Skin of body (tissue), 3 donors: ENCODE measurements at places on chromosomes 11 and 22.

DNA sequence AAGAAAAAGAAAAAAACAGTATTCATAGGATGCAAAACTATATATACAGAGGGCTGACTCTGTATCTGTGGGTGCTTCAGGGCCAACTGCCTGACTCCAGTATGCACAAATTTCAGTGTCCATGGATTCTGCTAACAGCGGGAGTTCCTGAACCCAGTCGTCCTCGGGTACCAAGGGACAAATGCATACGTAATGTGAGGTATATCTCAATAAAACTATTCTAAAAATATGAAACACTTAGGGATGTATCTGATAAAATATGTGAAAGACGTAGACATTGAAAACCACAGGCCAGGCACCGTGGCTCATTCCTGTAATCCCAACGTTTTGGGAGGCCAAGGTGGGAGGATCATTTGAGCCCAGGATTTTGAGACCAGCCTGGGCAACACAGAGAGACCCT, 13.9 kb upstream of the COMT start:
- no peak for DNase-seq

- no peak for DNase-seq
Measured at GRCh38 chr11:128210148-128210940, 377.0 kb downstream of the ETS1 start.

GRCh38 chr11:85086504-85087284, 540.5 kb downstream of the DLG2 start:
- DNase-seq, result no peak

- DNase-seq, result no peak
Measured at GRCh38 chr11:16180868-16181267, 175.5 kb downstream of the SOX6 start.

DNA sequence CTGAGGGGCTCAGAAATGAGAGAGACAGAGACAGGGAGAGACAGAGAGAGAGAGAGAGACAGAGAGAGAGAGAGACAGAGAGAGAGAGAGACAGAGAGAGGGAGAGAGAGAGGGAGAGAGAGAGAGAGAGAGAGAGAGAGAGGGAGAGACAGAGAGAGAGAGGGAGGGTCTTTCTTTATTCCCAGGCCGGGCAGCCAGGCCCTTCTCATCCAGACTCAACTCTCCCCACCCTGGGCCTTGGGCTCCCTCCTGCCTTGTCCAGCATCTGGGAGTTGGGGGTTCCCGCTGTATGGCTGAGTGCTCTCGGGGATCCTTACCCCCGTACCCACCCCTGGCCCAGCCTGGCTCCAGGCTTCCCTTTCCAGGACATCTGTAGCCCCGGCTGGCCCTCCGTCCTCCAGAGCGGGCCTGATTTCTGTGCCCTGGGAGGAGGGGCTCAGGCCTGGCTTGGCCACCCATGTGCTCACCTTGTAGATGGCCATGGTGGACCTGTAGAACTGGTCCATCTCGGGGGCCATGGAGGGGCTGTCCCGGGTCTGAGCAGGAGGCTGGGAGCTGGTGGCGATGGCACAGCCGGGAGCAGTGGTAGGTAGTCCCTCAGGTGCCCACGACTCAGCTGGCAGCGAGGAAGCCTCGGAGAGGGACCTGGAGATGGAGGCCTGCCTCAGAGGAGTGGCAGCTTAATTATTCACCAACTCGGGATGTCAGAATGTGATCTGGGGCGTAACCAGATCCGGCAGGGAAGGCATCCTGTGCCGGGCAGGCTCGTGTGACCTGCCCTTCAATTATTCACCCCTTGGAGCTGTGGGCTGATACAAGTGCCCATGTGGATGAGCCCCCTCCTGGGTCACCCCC, at the start of gene BAIAP2L2:
Gene BAIAP2L2 (minus strand): TSS at position 677 of the 855 bp plus-strand sequence. CDS start 159 bp downstream, at position 518.
- no peak for DNase-seq

DNA sequence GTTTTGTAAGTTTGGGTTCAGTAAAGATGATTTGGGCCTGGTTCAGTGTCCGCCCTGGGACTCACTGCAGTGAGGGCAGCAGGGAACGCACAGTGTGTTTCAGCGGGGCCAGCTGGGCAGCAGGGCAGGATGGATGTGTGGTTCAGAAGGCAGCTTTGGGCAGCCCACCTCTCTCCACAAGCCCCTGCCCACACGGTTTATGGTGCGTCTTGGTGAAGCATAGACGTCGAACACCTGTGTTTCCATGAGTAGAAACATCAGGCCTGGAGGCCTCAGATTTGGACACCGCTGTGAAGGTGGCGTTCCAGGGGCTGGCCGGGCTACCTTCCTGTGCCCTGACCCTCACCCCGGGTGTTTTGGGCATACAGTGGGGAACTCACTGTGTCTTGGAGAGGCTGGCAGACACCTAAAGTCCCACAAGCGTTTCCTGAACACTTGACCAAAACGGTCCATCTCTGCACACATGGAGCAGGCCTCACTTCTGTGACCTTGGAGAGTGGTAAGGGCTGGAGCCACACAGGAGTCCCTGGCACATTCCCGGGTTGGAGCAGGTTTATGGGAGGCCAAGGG, 59.0 kb downstream of the ST14 start:
- no peak for DNase-seq

DNA sequence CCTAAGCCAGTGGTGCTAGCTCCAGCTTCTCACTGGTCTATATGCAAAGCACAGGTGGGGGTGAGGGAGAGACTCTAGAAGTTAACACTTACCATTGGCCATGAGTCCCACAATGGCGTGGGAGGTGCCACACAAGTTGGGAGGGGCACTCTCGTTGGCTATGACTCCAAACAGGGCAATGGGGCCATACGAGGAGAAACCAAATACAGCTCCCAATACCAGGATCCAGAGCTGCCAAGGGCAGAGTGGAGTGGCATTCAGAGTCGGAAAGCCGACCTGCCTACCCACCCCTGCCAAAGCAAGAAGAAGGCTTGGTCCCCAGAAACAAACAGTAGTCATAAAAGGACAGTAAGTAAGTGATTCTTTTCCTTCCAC, 5.6 kb downstream of the SLC37A4 start:
- no peak for DNase-seq

GRCh38 chr11:67482275-67482826, 475 bp upstream of the AIP start:
- DNase-seq, result no peak

GRCh38 chr22:48708558-48709245, 1119.0 kb downstream of the BRD1 start:
- DNase-seq, result no peak

GRCh38 chr11:118928870-118929500, 3.3 kb upstream of the BCL9L start:
- DNase-seq, result peak; percentile 96

GRCh38 chr11:68266121-68266891, 5.5 kb downstream of the C11orf24 start:
- peak; percentile 10 for DNase-seq

GRCh38 chr22:48104102-48104738, 1341.8 kb downstream of the TBC1D22A start:
- no peak for DNase-seq

DNA sequence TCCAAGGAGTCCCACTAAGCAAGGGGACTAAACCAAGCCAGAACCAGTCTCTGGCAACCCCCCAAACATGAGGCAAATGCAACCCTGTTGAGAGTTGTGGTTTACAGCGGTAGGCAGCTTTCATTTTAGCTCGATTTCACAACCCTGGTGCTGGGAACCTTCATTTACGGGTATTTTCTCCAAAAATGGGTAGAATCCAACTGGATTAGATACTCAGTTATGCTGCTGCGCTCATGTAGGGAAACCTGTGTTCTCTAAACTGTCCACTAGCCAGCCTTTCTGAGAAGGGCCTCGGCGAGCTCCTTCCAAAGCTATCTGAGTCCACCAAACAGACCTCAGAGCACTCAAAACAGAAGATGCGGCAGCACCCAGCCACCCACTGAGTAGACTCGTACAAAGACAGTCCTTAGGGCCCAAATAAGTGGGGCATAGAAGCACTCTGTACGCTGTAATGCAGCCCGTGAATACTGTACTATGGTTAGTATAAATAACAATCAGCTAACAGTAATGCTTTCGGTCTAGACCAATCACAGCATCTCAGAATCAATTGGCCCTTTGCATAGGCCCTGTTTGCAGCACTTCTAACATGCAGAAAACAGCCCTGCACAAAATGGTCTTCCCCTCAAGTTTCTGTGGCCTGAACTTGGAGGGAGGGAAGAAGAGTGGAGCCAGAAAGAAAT, 104.7 kb downstream of the ETS1 start:
- DNase-seq, result no peak

- no peak for DNase-seq
Measured at GRCh38 chr11:72244361-72245262, 636 bp upstream of the PHOX2A start.

DNA sequence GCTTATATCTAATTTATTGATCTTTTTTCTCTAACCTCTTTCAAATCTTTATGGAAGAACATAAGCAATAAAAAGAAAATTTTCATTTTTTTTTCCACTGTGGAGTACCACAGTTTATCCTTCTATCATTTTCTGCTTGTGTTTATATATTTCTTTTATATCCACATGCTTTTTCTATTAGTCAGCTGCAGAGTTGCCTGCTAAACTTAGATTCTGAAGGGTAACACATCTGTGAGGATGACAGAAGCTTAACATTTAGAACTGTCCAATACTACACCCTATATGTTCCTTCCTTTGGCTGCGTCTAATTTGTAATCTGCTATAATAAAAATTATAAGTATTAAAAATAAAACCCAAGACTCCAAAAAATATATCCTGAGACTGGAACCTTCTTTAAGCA, 20.8 kb downstream of the CCDC90B start:
- no peak for DNase-seq

- no peak for DNase-seq
Measured at GRCh38 chr11:17544181-17544622, at the start of gene USH1C. TSS of gene USH1C (minus strand) at chr11:17544416. CDS start at chr11:17544307, 109 bp downstream.

- no peak for DNase-seq
Measured at GRCh38 chr11:115715251-115715770, 211.1 kb upstream of the CADM1 start.

DNA sequence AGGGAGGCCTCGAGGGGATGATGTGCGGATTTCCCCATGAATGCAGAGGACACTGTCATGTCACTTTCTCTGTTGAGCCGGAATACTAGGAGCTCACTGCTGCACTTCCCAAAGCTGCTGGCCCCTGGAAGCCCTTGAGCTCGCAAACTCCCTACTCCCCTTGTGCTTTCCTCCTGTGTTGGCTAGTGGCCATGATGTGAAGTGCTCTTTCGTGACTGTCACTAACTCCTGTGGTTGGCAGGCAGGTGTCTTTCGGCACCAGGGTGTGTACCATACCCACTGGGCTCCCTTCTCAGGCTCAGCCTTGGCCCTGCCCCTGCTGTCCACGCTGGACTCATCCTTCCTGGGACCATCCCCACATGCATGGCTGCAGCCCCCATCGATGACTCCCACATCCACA, 86.2 kb downstream of the BTBD10 start:
- no peak for DNase-seq

- DNase-seq, result no peak
Measured at GRCh38 chr22:38733329-38733723, 22.5 kb downstream of the SUN2 start.

- no peak for DNase-seq
Measured at GRCh38 chr11:8047382-8047781, 33.6 kb upstream of the TUB start.

GRCh38 chr11:2318123-2318522, 16.3 kb downstream of the TSPAN32 start:
- DNase-seq, result no peak

DNA sequence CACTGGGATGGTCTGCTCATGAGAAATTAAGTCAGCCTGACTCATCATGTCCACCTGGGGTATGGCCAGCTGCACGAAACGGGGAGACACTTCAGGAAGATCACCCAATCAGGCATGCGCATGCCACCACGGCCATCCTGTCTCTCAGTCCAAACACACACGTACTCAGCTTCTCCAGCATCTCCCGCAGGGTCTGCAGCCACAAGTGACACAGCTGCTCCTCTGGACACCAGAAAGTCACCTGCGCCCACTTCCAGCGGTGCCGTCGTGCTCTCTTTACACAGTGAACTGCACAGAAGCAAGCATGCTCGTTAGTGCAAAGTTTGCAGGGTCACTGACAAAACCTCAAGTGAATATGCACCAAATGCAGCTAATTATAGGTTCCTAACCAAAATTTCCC, 18.1 kb downstream of the CERK start:
- DNase-seq, result no peak

DNA sequence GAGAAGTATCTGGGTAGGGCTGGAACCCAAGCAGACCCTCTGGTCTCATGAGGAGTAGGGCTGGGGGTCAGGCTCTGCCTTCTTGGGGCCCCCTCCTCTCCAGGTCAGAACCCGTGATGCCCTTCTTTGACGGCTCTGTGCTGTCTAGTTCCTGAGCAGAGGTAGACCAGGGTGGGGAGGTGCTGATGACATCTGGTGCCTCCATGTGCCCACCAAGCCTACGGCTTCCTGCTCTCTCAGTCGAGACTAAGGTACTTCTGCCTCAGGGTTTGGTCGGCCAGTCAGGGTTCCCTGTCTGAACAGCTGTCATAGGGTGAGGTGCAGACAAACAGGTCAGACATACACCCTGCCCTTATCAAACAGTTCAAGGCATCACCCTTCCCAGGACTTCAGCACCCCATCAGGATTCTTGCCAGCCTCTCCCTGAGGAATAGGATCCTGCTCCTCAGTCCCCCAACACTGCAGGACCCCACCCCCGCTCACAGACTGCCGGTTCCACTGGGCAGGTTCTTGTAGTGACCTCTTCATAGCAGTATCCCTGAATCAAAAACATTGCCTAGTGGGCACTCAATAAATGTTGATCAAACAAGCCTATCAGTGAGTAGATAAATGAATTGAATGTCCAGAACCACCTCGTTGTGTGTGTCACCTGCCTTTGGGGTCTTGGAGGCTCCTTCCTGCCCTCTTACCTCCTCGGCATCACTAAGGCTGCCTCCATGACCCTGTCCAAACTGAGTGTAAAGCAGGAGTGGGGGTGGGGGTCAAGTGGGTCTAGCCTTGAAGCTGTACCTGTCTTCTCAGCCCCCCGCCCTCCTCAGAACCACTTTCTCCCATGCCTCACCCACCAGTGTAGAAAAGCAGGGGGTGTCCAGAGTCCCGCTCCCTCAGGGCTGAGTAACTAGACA, 158.2 kb downstream of the BUD13 start:
- no peak for DNase-seq

DNA sequence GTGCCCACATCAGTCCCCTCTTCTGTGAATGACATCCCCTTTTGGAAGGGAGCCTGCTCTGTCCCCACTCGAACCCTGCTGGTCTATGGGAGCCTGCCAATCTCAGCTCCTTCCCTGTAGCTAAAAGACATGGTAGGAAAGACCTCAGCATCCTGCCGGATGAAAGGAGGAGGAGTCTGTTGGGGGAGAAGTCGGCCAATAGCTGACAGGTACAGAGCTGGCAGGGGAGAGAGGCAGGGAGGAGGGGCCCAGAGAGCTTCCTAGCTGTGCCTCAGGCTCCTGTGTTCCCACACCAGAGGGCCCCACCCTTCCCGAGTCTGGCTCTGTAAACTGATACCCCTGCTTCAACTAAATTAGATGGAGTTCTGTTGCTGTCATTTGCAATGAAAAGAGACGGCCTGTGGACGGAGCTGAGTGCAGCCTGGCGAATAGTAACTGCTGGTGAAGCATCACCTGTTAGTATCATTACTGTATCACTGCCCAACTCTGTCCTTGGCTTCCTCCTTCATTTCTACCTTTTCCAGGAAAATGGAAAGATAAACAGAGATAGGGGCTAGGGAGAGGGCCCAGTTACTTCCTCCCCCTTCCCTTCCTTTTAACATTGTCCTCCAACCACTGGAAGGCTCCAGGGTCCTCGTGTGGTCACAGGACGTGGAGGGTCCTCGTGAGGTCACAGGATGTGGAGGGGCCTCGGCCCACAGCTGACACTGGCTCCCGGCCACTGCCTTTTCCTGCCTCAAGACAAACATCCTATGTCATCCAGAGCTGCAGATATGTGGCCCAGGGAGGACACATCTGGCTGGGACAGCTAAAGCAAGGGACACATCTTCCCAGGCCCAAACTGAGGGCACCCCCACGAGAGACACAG, 15.1 kb downstream of the FXYD6 start:
- peak; percentile 25 for DNase-seq

- DNase-seq, result no peak
Measured at GRCh38 chr11:2761131-2762030, 61.6 kb upstream of the KCNQ1OT1 start.
